ENCODE measurements at places on chromosomes 11 and 22.

GRCh38 chr11:44780940-44781631, 54.3 kb downstream of the TSPAN18 start:
- no peaks in the 10 kb centered on the region for H3K27me3 ChIP-seq
- peak; percentile 95 for DNase-seq
- H3K27ac ChIP-seq, result peak overlapping the region; percentile 83
- no peaks in the 10 kb centered on the region for H3K36me3 ChIP-seq

- no peaks in the 10 kb centered on the region for H3K27me3 ChIP-seq
- no peaks in the 10 kb centered on the region for H3K36me3 ChIP-seq
- H3K4me3 ChIP-seq, result no peak overlapping the region
- H3K4me1 ChIP-seq, result peaks cover 13% of the 10 kb centered on the region
Observed at GRCh38 chr11:75453916-75454655, 21.1 kb upstream of the KLHL35 start.

DNA sequence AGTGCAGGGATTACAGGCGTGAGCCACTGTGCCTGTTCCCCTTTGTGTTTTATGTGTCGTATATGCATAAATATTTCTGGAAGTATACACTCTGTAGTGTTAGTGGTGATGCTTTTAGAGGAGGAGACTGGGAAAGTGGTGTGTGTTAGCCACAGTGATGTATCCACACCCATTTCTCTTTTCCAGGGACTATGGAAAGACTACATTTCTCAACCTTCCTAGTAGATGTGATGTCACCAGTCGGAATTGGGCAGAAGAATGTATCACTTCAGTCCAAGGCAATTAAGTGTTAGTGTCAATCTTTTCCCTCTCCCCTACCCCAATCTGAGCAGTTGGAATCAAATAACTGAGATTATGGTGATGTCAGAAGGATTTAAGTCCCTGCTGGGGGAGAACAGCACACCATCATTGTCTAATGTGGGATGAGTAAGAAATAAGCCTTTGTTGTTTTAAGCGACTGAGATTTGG, 5.8 kb upstream of the ATG16L2 start:
- no peak overlapping the region for H3K27ac ChIP-seq
- H3K27me3 ChIP-seq, result no peaks in the 10 kb centered on the region
- no peak overlapping the region for H3K4me3 ChIP-seq
- peaks cover 10% of the 10 kb centered on the region for H3K4me1 ChIP-seq
- DNase-seq, result no peak

DNA sequence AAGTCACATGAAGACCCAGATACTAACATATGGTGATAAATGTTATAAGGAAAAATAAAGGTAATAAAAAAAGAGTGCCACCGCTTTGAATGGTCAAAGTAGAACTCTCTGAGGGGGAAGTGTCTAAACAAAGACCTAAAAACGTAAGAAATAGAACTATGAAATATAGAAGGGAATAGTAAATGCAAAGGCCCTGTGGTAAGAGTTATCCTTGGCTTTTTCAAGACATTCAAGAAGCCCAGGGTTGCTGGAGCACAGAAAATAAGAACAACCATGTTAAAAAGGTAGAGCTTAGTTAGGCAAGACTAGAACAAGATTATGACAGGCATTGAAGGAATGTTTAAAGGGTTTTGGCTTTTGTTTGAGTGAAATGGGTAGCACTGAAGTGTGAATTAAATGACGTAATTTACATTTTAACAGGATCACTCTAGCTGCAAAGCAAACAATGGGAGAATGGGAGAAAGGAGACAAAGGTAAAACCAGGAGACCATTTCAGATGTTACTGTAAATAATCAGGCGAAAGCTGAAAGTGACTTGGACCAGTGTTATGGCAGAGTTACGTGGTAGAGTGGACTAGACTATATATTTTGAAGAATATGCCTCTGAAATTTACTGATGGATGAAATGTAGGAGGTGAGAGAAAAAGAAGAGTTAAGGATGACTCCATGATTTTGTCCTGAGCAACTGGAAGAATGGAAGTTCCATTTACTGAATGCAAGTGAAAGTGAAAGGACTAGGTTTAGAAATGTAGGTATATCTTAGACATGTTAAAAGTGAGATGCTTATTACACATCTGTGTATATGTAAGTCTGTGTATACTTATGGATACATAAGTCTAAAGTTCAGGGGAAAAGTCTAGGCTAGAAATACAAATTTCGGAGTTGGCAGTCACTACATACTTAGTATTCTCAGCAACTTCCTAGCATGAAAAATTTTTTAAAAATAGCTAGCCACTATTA, 28.5 kb downstream of the BTBD10 start:
- H3K4me3 ChIP-seq, result no peak overlapping the region
- DNase-seq, result no peak
- H3K27me3 ChIP-seq, result no peaks in the 10 kb centered on the region
- H3K36me3 ChIP-seq, result no peaks in the 10 kb centered on the region

GRCh38 chr11:120908461-120909181, 115.3 kb upstream of the TBCEL start:
- H3K27ac ChIP-seq, result no peak overlapping the region
- no peaks in the 10 kb centered on the region for H3K4me1 ChIP-seq
- no peak overlapping the region for H3K4me3 ChIP-seq

GRCh38 chr22:33335611-33336279, 277.6 kb upstream of the SYN3 start:
- H3K27me3 ChIP-seq, result no peaks in the 10 kb centered on the region
- H3K27ac ChIP-seq, result no peak overlapping the region
- no peak overlapping the region for H3K4me3 ChIP-seq
- no peaks in the 10 kb centered on the region for H3K4me1 ChIP-seq
- no peak for DNase-seq

- H3K4me3 ChIP-seq, result no peak overlapping the region
- DNase-seq, result no peak
- peaks cover 57% of the 10 kb centered on the region for H3K27me3 ChIP-seq
- H3K36me3 ChIP-seq, result no peaks in the 10 kb centered on the region
Observed at GRCh38 chr11:6404342-6405051, 14.2 kb downstream of the SMPD1 start.

GRCh38 chr11:10937385-10937771, 79.5 kb upstream of the ZBED5 start:
- H3K27ac ChIP-seq, result no peak overlapping the region
- no peak for DNase-seq
- H3K36me3 ChIP-seq, result no peaks in the 10 kb centered on the region
- H3K27me3 ChIP-seq, result no peaks in the 10 kb centered on the region

DNA sequence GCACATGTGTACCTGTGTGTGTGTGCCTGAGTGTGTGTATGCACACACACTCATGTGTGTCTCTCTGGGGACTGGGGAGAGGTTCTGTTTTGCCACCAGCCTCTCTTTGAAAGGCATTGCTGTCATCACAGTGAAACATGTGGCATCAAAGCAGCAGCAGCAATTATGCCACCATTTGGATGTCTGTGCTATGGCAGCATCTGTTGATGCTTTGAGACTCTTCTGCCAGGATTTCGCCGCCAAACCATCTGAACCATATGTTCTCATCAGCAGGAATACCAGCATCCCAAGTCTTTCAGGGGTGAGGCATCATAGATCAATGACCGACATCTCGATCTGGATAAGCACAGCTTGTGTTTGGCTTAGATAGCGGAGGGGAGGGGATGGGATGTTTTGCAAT, 168.6 kb downstream of the FAT3 start:
- H3K4me1 ChIP-seq, result no peaks in the 10 kb centered on the region
- no peak overlapping the region for H3K27ac ChIP-seq
- no peak overlapping the region for H3K4me3 ChIP-seq

GRCh38 chr22:29882716-29883044, 294 bp upstream of the MTMR3 start:
- peak overlapping the region; percentile 93 for H3K4me3 ChIP-seq
- no peaks in the 10 kb centered on the region for H3K27me3 ChIP-seq
- H3K36me3 ChIP-seq, result no peaks in the 10 kb centered on the region

DNA sequence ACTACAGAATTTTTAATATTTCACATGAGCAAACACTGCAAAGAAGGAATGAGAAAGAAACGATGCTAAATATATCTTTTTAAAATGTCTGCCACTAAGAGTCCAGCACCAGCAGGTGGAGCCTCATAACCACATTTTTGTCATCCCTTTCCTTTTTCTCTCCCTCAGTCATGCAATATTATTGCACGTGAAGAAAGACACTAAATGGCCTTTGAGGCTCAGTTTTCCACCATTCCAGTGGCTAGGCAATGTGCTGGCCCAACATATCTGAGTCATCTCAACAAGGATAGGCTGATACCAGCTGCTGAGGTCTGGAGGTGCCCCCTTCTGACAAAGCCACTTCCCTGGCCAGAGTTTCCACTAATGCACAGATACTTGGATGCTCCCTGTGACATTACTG, 1.8 kb downstream of the ALKBH8 start:
- DNase-seq, result peak; percentile 29
- no peaks in the 10 kb centered on the region for H3K27me3 ChIP-seq
- H3K27ac ChIP-seq, result no peak overlapping the region
- H3K4me1 ChIP-seq, result peaks cover 25% of the 10 kb centered on the region

DNA sequence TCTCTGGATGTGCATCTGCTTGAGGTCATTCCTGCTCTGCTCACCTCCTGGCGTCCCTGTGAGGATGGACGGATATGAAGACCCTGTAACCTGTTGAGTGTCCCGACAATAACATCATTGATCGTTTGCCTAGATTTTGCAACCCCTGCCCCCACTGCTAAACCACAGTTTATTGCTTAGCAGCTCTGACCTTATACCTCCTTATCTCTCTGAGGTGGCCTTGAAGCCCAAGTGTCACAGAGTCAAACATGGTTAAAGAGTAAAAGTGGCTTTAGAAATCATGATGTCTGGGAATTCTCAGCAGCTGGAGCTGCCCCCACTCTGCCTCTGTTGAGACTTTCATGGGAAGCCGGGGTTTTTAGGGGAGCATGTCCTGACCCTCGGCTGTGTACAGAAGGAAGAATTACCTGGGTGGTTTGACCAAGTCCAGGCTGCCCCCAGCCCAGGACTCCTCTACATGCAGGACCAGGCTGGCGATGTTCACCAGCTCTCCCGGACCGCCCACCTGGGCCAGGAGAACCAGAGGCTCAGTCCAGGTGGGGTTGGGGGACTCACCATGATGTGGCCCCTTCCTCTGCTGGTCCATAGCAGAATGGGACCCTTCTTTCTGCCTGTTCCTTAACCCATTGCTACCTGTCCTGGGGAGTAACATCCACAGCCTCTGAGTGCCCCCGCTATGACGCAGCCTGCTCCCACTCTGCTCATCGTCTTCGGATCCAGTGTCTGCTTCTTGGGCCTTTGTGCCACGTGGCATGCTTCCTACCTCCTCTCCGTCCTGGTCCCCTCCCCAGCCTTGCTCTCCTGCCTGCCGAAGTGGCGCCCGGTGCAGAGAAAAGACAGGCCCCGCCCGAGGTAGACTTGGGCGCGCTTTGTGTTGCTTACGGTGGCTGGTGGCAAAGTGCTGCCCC, 33.4 kb upstream of the FTH1 start:
- no peaks in the 10 kb centered on the region for H3K27me3 ChIP-seq
- H3K36me3 ChIP-seq, result no peaks in the 10 kb centered on the region
- H3K4me3 ChIP-seq, result no peak overlapping the region

- no peak overlapping the region for H3K27ac ChIP-seq
- no peak for DNase-seq
- no peaks in the 10 kb centered on the region for H3K27me3 ChIP-seq
- H3K4me1 ChIP-seq, result no peaks in the 10 kb centered on the region
- H3K4me3 ChIP-seq, result no peak overlapping the region
- no peaks in the 10 kb centered on the region for H3K36me3 ChIP-seq
Observed at GRCh38 chr11:133041181-133041580, 491.1 kb downstream of the OPCML start.

- no peak overlapping the region for H3K4me3 ChIP-seq
- no peaks in the 10 kb centered on the region for H3K4me1 ChIP-seq
- DNase-seq, result no peak
- no peaks in the 10 kb centered on the region for H3K27me3 ChIP-seq
- no peak overlapping the region for H3K27ac ChIP-seq
Observed at GRCh38 chr22:45204819-45205218, 35.9 kb downstream of the KIAA0930 start.

GRCh38 chr11:122563761-122564160, 91.8 kb upstream of the UBASH3B start:
- H3K27me3 ChIP-seq, result no peaks in the 10 kb centered on the region
- H3K4me1 ChIP-seq, result no peaks in the 10 kb centered on the region
- H3K36me3 ChIP-seq, result no peaks in the 10 kb centered on the region

GRCh38 chr11:102924851-102925380, 30.6 kb downstream of the MMP13 start:
- DNase-seq, result no peak
- H3K36me3 ChIP-seq, result no peaks in the 10 kb centered on the region
- no peak overlapping the region for H3K4me3 ChIP-seq

- DNase-seq, result peak; percentile 22
- peaks cover 33% of the 10 kb centered on the region for H3K4me1 ChIP-seq
- H3K27ac ChIP-seq, result peak overlapping the region; percentile 57
- no peaks in the 10 kb centered on the region for H3K36me3 ChIP-seq
Observed at GRCh38 chr22:38177926-38178604, 3.6 kb downstream of the PLA2G6 start.

- no peaks in the 10 kb centered on the region for H3K4me1 ChIP-seq
- peaks cover 10% of the 10 kb centered on the region for H3K27me3 ChIP-seq
- no peak overlapping the region for H3K4me3 ChIP-seq
- DNase-seq, result no peak
Observed at GRCh38 chr22:43376765-43377547, 33.8 kb upstream of the SCUBE1 start.

- DNase-seq, result no peak
- H3K36me3 ChIP-seq, result no peaks in the 10 kb centered on the region
- H3K4me3 ChIP-seq, result no peak overlapping the region
Observed at GRCh38 chr11:2132874-2133240, 6.3 kb downstream of the IGF2 start.

DNA sequence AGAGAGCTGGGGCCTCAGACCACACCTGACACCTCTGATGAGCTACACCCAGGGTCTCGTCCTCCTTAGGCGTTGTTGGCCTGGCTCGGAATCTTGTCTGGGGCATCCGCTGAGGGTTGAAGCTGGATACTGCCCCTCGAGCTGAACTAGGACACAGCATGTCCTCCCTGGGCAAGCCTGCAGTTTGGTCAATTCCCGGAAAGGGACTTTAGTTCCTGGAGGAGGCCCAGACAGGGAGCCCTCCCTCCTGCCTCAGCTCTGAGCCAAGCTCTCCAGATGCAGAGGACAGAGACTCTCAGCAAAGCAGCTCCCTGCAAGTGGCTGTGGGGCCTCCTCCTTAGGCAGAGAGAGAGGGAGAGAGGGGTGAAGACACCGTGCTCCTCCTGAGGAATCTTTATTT, 4.9 kb downstream of the APOL3 start:
- DNase-seq, result no peak
- H3K36me3 ChIP-seq, result no peaks in the 10 kb centered on the region
- no peak overlapping the region for H3K4me3 ChIP-seq
- no peaks in the 10 kb centered on the region for H3K27me3 ChIP-seq

- no peaks in the 10 kb centered on the region for H3K4me1 ChIP-seq
- DNase-seq, result no peak
- no peak overlapping the region for H3K4me3 ChIP-seq
- peaks cover 72% of the 10 kb centered on the region for H3K36me3 ChIP-seq
Observed at GRCh38 chr11:71482216-71482615, 29.2 kb downstream of the NADSYN1 start.

GRCh38 chr22:37133304-37134018, 16.3 kb downstream of the IL2RB start:
- DNase-seq, result no peak
- no peaks in the 10 kb centered on the region for H3K27me3 ChIP-seq
- H3K4me3 ChIP-seq, result no peak overlapping the region
- H3K27ac ChIP-seq, result no peak overlapping the region

All from K562 (cell line).